ENCODE measurements at places on chromosomes 1 and 21. TPM values are rescaled to one million over a fixed set of nuclear protein-coding genes. Genes with fewer than 3 reads are reported as not detected.

Gene AMY1A
- not detected for total RNA-seq

Gene MXRA8
- 367 TPM for total RNA-seq

Gene HECTD3
- total RNA-seq: 33.9 TPM

Gene C1orf74
- 4.4 TPM for total RNA-seq

Gene IQGAP3
- 62.7 TPM for total RNA-seq

Gene SLAMF9
- total RNA-seq: not detected

Gene CRNN
- total RNA-seq: not detected

Gene HCRTR1
- not detected for total RNA-seq

Gene GPR52
- total RNA-seq: 3.1 TPM

Gene KRTAP7-1
- total RNA-seq: not detected

Gene SIM2
- total RNA-seq: 0.44 TPM

Gene ERVH48-1
- total RNA-seq: 0.22 TPM

Gene GLMN
- 5.7 TPM for total RNA-seq

Gene AMIGO1
- total RNA-seq: 0.43 TPM

Gene CRP
- not detected for total RNA-seq

Gene CNIH3
- total RNA-seq: 39.6 TPM

Gene IGSF9
- total RNA-seq: not detected

Gene AVPR1B
- not detected for total RNA-seq

Gene AK4
- total RNA-seq: 1.7 TPM

Gene TMOD4
- not detected for total RNA-seq

Gene MAP10
- 2.4 TPM for total RNA-seq

Gene PLD5
- not detected for total RNA-seq

Gene ADAMTS5
- 14.9 TPM for total RNA-seq

Gene CELA3A
- not detected for total RNA-seq

Gene F3
- 346 TPM for total RNA-seq

Gene INSRR
- not detected for total RNA-seq

Gene SMAP2
- total RNA-seq: 15.5 TPM

Gene CYP4A22
- total RNA-seq: not detected

Gene VWA1
- 5.9 TPM for total RNA-seq

Data from placental pericyte (primary cell).